ENCODE measurements at places on chromosomes 3 and 15.

GRCh38 chr15:57820119-57820518, 113.6 kb downstream of the POLR2M start:
- DNase-seq: no peak

DNA sequence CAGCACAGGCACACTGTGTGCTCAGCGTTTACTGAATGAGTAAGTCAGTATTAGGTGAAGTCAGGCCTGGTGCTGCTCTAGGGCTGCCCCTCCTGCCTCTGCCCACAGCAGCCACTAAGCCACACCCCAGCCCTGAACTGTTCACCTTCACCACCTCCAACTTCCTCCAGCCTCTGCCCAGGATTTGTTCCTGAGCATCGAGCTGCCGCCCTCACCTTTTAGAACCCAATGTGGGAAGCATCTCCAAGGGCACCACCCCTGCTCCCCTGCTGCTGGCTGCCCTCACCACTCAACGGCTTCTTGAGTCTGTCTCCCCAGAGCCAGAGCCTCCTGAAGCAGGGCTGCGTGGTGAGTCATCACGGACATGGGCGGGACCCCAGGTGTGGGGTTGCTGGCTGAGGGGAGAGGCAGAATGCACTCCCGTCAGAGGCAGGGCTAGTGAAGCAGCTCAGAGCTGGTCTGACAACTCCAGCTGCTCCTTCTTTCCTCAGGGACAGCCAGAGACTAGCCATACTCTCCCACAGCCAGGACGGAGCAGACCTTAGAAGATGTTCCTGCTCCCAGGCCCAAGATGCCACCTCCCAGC, 5.8 kb downstream of the HYAL2 start:
- DNase-seq: no peak

GRCh38 chr3:17290894-17291293, 406.1 kb downstream of the PLCL2 start:
- no peak for DNase-seq

GRCh38 chr3:156860873-156861272, 34.7 kb downstream of the LEKR1 start:
- DNase-seq: no peak

DNA sequence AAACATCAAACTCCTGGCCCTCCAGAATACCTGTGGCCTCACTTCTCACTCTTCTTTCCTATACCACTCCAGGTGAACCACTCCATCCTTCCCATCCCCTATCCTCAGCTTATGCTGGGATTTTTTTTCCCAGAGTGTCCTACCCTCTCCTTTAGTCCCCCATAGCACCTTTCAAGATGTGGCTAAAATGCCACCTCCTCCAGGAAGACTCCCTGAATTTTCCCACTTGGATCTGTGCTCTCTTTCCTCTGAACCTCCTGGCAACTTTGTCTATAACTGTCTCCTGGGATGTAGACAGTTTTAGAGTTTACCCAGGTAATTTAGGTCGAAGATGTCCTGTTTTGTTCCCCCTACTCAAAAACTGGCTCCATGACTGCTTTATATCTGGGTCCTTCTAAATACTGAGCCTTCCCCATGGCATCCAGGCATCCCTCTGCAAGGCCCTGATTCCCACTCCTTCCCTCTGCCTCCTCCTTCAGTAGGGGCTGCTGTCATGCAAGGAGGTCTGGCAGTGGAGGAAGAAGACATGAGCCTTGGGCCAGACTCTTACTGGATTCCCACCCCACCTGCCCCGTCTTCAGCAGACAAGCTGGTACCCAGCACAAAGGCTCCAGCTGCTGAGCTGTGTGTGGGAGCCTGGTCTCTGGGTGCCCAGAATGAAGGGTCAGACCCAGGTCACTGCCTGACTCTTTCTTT, 161.5 kb downstream of the SMAD6 start:
- DNase-seq: no peak

DNA sequence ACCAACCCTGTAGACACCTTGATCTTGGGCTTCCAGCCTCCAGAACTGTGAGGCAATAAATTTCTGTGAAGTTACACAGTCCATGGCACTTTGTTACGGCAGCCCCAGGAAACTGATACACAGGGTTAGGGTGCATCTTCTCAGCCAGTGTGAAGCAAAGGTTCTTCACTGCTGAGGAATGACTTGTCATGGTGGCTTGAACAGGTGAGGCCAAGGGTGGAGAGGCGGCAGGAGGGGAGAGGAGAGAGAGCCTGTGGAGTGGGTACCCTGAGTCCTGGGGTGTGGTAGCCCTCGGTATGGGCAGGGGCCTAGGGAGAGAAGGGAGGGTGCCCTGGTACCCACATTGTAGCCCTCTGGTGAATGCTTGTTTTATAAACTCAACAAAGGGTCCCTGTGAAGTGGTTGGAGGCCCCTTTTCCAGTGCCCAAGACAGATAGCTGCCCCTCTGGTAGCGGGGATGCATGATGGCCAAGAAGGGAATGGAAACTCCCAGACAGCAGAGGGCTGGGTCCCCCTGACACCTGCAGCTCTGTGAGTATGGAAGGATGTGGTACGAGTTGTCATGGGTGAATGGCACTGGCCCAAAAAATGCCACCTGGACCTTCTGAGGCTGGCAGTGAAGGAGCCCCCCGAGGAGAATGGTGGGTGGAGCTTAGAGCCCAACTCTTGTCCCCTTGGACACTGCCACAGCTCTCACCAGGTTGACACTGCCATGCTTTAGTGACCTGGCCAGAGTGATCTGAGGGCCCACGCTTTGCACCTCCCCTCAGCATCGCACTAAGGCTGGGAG, 49.6 kb downstream of the SPSB4 start:
- DNase-seq: no peak

- no peak for DNase-seq
Observed at GRCh38 chr15:83039206-83039605, 27.8 kb upstream of the C15orf40 start.

- no peak for DNase-seq
Observed at GRCh38 chr3:73784686-73785392, 160.1 kb upstream of the PDZRN3 start.

GRCh38 chr3:195914648-195915473, 6.5 kb upstream of the TNK2 start:
- peak; percentile 93 for DNase-seq

GRCh38 chr15:77773903-77774302, 141.2 kb upstream of the LINGO1 start:
- peak; percentile 54 for DNase-seq

- DNase-seq: no peak
Observed at GRCh38 chr15:69042531-69042930, 28.0 kb downstream of the NOX5 start.

GRCh38 chr15:56619887-56620286, 113.4 kb downstream of the ZNF280D start:
- no peak for DNase-seq

GRCh38 chr15:63188926-63189871, at the start of gene RAB8B:
Gene RAB8B (plus strand): TSS chr15:63189606. CDS start chr15:63189625, 19 bp downstream.
- DNase-seq: peak; percentile 98

GRCh38 chr15:58095415-58095814, 29.9 kb upstream of the ALDH1A2 start:
- DNase-seq: no peak

- DNase-seq: peak; percentile 66
Observed at GRCh38 chr15:63449731-63450130, 54.7 kb upstream of the USP3 start.

GRCh38 chr3:129793942-129794310, 99.6 kb downstream of the TMCC1 start:
- DNase-seq: peak; percentile 43

DNA sequence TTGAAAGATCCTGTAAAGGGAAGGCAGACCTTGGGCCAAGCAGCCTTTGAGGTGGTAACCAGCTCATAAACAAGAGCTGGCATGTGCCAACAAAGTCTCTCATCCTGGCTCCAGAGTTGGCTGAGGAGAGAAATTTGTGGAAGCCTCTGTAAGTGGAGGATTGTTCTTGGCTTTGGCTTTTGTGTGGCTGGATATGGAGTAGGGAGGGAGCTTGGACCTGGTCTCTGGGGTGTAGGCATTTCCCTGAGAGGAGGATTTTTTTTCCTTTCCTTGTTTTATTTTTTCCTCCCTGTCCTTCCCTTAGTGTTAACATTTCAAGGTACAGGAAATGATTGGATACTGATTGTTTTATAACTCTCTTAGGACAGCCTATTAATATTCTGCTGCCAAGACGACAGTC, 60.8 kb downstream of the ZNF609 start:
- no peak for DNase-seq

DNA sequence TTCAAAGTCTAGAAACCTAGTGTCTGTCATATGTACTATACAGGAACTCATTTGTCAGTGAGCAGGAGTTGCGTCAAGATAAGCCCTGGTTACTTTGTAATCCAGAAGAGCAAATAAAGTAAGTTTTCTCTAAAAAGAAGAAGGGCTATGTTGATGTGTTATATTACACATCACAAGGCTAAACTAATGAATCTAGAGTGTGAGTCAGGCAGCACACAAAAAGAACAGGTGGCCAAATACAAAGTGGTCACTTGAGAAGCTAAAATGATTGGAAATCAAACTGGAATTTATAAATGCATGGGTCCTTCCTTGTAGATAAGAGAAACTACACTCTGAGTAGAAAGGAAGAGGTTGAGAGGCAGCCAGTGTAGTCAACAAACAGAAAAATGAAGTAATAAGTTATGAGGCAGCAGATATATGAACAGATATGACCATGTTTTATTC, 771.6 kb downstream of the DIPK2A start:
- no peak for DNase-seq

DNA sequence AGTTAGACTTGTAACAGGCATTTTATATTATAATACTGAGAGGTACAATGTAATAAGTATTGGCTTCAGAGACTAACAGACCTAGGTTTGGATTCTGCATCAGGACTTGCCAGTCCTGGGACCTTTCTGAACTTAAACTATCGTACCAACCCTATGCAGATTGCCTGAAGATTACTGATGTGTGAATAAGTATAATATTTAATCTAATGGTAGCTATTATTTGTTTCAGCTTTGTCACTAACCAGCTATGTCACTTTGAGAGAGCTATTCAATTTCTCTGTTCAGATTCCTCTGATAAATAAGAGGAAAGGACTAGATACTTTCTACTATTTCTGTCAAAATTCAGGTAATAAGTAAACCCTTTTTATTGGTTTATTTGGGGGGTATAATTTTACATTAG, 184.4 kb upstream of the NECTIN3 start:
- no peak for DNase-seq

- DNase-seq: peak; percentile 17
Observed at GRCh38 chr15:59764775-59765174, 75.7 kb upstream of the BNIP2 start.

DNA sequence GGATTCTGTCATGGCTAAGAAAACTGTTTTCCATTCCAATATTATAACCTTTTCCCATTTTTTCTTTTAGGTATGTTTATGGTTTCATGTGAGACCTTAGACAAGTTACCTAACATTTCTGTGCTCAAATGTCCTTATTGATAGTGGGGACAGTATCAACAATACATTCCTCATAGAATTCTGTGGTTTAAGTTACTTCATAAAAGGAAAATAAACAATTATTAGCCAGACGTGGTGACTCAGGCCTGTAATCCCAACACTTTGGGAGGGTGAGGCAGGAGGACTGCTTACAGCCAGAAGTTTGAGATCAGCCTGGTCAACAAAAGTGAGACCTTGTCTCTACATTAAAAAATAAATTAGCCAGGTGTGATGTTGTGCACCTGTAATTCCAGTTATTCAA, 436.8 kb upstream of the CNTN4 start:
- DNase-seq: no peak

GRCh38 chr15:28946803-28947202, 61.0 kb downstream of the APBA2 start:
- DNase-seq: no peak

- DNase-seq: no peak
Observed at GRCh38 chr3:187841560-187841959, 96.3 kb upstream of the BCL6 start.

DNA sequence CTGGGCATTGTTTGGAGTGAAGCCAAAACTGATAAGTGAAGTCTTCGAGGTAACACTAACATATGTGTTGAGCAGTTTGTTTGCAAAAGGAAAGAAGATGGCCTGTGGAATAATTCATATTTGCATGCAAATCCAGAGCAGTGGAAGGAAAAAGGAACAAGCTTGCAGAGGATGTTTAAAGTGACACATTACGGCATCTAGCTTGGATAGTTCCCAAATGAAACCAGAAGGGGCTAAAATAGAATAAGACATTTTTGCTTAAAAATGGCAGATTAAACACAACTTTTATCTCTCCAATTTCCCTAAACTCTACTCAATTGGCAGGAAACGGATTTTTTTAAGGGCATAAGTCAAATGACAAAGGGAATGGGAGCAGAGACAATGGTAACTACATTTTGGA, 25.4 kb upstream of the RYK start:
- DNase-seq: no peak

DNA sequence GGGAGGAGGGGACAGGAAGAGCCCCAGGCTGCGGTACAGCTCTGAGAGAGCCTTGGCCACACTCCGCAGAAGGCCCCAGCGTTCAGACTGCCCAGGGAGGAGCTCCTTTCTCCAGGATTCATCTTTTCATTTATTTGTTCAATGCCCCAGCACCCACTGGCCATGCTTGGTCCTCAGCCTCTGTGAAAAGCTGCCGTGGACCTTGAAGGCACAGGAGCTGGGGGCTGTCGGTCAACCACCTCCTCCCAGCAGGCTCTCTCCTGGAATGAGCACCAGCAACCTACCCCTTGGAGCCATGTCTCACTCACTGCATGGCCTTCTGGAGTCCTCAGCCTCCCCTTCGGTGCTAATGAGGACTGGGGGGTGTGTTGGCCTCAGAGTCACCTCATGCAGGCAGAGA, 21.6 kb upstream of the PRR23E start:
- no peak for DNase-seq

- no peak for DNase-seq
Observed at GRCh38 chr3:16487511-16488175, 25.9 kb downstream of the RFTN1 start.

- no peak for DNase-seq
Observed at GRCh38 chr3:145022447-145022846, 1050.8 kb downstream of the DIPK2A start.
